Omental fat pad (tissue), 4 donors: ENCODE measurements at places on chromosomes 4 and X.

- no peak for DNase-seq
Measured at GRCh38 chr4:30860978-30861377, 140.8 kb downstream of the PCDH7 start.

GRCh38 chrX:16588266-16588665, 61.7 kb upstream of the S100G start:
- no peak for DNase-seq

DNA sequence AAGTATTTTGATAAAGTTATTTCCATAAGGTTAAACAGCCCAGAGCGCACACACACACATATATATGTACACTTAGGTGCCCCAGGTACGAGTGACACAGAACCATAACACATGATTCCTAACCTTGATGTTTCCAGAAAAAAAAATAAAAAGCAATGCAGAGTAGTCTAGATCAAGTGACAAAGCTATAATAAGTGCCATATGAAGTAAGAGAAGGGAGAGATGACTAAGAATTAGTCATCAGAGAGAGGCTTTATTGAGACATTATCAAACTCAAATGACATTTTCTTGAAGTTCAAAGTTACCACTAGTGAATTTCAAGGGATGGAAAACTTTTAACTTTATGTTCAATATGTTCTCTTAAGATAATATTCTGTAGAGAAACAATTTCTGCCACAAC, 215.0 kb downstream of the HTR2C start:
- DNase-seq = no peak

- no peak for DNase-seq
Measured at GRCh38 chr4:173990126-173990868, 293.2 kb downstream of the FBXO8 start.

DNA sequence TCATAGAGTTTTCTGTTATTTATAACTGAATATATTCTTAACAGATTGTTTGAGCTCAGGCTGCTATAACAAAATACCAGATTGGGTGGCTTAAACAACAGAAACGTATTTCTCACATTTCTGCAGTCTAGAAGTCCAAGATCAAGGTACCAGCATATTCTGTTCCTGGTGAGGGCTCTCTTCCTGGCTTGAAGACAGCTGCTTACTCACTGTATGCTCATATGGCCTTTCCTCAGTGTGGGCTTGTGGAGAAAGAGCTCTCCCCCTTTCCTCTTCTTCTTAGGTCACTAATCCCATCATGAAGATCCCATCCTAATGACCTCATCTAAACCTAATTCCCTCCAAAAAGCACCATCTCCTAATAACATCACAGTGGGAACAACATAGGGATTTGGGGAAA, 117.8 kb downstream of the RASGEF1B start:
- DNase-seq = no peak

GRCh38 chr4:1488357-1488756, 82.1 kb upstream of the NKX1-1 start:
- DNase-seq = no peak

DNA sequence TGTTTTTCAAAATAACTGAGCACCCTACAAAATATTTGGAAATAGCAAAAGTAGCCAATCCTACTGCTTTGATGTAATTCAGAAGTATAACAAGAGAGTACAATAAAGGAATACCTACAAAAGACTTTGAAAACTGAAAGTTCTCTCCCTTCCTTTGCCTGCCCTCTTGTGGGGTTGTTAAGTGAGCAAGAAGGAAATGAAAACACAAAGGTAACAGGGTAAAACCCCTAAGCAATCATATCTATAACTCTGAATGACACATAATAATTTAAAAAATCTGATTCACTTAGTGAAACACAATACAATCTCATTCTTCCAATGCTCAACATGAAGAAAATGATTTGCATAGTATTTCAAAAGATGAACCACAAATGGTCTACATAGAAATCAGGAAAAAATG, 98.2 kb downstream of the FRYL start:
- no peak for DNase-seq

- DNase-seq = no peak
Measured at GRCh38 chr4:120144041-120144440, 77.4 kb upstream of the MAD2L1 start.

- DNase-seq = no peak
Measured at GRCh38 chrX:12970691-12971202, 4.2 kb upstream of the TMSB4X start.

DNA sequence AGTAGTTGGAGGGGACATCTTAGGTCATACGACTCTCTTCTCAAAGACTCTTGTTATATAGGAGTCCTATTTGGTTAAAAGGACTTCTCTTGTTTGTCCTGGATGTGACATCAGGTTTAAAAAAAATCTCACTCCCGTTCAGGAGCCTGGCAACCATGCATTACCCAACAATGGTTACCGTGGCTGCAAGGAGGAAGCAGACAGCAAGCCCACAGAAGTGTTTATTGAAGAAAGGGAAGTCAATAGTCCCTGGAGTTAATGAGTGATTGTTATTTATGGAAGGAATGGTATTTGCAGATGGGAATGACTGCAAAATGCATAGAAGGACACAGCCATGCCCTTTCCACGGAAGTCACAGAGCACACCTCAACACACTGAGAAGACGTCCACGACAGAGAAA, 75.9 kb upstream of the ENPP6 start:
- no peak for DNase-seq

- no peak for DNase-seq
Measured at GRCh38 chrX:135520022-135520552, 373 bp upstream of the INTS6L start.

- DNase-seq = no peak
Measured at GRCh38 chr4:122749704-122750454, 17.4 kb downstream of the BBS12 start.

DNA sequence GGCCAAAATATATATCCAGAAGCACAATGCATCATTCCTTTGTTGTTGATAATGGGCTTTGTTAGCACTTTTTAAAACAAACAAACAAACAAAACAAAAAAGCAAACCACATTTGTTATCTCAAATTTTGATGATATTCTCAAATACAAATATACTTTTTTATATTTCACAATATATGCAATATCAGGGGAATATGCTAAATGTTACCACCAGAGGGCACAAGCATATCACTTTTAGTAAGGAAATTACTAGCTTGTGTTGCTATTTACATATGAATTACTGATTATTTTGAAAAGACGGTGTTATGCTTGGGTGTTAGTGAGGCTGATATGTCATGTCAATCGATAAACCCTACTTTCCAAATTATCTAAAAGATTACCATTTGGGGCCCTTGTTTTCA, 29.1 kb downstream of the RIPPLY1 start:
- no peak for DNase-seq

- no peak for DNase-seq
Measured at GRCh38 chr4:183408796-183409195, 35.6 kb upstream of the CDKN2AIP start.

- DNase-seq = no peak
Measured at GRCh38 chr4:68021185-68021584, 57.9 kb upstream of the TMPRSS11A start.

- no peak for DNase-seq
Measured at GRCh38 chr4:140748171-140748570, 8.0 kb downstream of the TBC1D9 start.

DNA sequence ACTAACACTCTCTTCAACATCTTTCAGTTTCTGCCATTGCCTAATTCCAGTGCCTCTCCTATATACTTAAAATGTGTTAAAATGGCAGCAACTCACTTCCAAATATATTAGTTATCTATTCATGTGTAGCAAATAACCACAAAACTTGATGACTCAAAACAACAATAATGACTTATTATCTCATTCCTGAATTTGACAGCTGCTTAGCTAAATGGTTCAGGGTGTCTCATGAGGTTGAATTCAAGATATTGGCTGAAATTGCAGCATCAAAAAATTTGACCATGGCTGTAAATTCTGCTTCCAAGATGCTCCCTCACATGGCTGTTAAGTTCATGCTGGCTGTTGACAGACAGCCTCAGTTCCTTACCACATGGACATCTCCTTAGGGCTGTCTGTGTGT, 25.3 kb downstream of the PITX2 start:
- no peak for DNase-seq

GRCh38 chrX:12080265-12080664, 58.0 kb upstream of the FRMPD4 start:
- DNase-seq = no peak

DNA sequence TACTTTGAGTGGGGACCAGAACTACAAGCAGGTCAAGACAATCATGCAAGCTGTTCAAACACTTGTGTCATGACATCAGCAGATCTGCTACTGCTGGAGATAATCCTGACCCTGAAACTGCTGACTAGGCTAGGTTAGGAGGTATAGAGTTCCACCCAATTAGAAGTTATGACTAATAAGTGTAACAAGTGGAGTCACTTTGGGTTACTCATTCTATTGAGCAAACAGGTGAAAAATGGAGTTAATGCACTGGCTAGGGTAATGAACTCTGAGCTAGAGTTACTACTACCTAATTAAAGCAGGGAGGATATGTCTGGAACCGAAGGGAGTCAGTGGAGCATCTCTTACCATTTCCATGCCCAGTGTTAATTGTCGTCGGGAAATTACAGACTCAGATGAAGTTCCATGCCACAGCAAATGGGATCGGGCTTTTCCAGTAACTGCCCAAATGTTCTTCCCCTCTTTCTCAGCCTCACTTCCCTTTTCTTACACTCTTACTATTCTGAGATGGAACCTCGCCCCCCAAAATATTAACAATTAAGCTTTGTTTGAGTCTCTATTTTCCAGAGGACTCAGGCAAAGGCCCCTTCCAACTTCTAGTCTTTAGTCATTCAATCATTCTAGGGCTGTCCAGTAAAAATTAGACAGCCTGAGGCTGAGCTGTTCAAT, 19.8 kb upstream of the MANBA start:
- no peak for DNase-seq

DNA sequence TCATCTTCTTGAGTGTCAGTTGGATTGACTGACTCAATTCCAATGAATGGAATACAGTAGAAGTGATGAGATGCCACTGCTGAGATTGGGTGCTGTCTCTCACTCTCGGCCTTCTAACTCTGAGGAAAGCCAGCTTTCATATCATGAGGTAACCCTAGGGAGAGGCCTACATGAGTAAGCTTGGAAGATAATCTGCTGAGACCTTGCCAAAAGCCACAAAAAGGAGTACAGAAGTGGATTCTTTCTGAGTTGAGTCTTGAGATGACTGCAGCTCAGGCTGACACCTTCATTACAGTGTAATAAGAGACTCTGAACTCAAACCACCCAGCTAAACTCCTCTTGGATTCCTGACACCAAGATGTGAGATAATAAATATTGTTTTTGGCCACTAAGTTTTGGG, 537.4 kb upstream of the MAGEB18 start:
- no peak for DNase-seq

DNA sequence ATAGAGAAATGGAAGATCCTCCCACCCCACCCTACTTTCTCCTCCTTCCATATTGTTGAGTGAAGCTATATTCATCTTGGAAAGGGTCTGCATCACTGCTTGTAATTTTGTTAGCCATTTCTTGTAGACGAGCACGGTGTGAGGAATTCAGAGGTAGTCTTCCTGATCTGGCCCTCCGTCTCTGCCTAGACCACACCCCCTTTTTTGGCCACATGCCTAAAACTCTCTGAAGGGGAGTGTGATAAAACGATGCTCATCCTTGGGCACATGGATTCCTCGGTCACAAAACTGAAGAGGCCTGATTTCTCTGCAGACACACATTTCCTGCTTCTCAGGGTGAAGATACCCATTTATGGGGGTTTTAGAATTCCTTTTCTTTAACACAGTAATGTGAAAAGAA, 182.8 kb downstream of the LARP7 start:
- DNase-seq = no peak

GRCh38 chr4:107017443-107018343, 18.4 kb downstream of the DKK2 start:
- DNase-seq = no peak

- DNase-seq = no peak
Measured at GRCh38 chr4:122666527-122667245, 45.8 kb upstream of the IL21 start.

- no peak for DNase-seq
Measured at GRCh38 chr4:178081176-178081575, 638.9 kb upstream of the AGA start.
